Cardiac septum (tissue), 1 donor: ENCODE measurements at places on chromosomes 13 and 19. TPM values are rescaled to one million over a fixed set of nuclear protein-coding genes. Genes with fewer than 3 reads are reported as not detected.

SPRYD7 gene
- total RNA-seq = 13.0 TPM

KCNRG gene
- total RNA-seq = not detected

DNA sequence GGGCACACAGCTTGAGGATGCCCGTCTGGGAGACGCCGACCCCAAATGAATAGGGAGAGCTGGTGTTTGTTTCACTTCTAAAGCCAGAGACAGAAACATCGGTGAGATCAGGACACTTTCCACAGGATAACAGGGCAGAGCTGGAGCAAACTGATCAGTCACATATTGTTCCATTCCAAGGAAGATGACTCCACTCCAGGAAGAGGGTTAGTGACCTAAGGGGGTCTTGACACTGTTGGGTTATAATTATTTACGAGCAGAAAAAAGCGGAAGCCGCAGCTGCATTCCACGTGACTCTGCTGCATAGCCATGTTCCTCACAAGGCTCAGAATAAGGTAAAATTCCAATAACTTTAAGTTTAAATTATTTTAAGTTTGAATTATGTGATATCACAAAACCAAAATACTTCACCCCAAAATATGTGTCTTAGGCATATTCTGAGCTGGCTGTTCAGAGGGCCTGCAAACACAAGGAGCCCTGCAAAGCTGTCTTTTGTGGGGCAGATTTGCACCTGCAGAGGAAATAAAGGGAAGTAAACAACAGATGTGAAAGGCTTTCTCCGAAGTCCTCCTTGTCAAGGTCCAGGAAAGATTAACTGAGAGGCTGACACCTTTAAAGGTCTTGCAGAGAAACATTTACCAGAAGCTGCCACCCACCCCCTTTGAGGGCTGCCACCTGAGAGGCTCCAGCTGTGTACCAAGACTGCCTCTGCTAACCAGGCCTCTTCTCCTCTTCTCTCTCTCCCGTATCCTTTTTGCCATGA, 819.2 kb downstream of the UQCRFS1 start:
- no peak for DNase-seq

ZNF180 gene
- total RNA-seq = 3.7 TPM

DNA sequence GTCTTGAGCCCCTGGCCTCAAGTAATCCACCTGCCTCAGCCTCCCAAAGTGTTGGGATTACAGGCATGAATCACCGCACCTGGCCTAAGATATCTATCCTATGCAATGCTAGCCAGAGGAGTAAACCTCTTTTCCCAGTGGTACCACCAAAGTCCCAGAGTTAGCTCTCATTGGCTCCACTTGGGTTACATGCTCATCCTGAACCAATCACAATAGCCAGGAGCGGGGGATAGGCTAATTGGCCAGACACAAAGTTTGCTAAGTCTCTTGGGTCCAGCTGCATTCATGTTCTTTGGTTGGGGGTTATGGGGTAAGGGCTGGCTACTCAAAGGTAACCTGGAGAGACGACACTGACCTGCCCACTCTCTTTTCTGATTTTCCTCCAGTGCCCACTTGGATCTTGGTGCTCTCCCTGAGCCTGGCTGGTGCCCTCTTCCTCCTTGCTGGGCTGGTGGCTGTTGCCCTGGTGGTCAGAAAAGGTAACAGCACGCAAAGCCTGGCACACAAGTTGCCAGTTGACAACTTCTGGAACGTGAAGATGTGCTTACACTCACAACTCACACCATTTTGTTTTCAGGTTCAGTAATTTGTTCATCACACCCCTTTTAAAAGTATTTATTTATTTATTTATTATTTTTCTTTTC, 7.8 kb downstream of the C19orf38 start:
- no peak for DNase-seq

- DNase-seq = no peak
Observed at GRCh38 chr19:35455616-35456201, 7.7 kb downstream of the FFAR2 start.

CPB2 gene
- total RNA-seq = not detected

GRCh38 chr19:58305932-58306323, 751 bp downstream of the ERVK3-1 start:
- peak; percentile 27 for DNase-seq

SELENOW gene
- 944 TPM for total RNA-seq

DNA sequence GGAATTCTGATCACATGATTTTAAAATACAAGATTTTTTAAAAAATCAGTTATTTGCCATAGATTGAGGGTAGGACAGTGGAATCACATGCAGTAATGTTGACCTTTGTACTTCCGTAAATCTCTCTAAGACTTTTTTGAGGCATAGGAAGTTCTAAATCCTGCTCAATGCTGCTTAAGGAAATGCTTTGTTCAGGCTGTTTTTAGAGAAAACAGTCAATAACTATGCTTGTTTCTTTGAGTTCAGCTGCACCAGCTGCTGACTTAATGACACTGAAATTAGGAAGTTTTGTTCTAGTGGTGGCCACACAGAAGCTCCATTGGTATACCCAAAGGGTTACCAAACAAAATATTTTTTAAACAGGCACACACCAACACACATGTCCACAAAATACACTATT, 60.9 kb downstream of the KLF12 start:
- DNase-seq = no peak

GRCh38 chr13:23268441-23268840, 87.7 kb downstream of the SGCG start:
- no peak for DNase-seq

GRCh38 chr19:2982983-2983350, 5.6 kb downstream of the TLE6 start:
- peak; percentile 89 for DNase-seq

CAMSAP3 gene
- not detected for total RNA-seq

DNA sequence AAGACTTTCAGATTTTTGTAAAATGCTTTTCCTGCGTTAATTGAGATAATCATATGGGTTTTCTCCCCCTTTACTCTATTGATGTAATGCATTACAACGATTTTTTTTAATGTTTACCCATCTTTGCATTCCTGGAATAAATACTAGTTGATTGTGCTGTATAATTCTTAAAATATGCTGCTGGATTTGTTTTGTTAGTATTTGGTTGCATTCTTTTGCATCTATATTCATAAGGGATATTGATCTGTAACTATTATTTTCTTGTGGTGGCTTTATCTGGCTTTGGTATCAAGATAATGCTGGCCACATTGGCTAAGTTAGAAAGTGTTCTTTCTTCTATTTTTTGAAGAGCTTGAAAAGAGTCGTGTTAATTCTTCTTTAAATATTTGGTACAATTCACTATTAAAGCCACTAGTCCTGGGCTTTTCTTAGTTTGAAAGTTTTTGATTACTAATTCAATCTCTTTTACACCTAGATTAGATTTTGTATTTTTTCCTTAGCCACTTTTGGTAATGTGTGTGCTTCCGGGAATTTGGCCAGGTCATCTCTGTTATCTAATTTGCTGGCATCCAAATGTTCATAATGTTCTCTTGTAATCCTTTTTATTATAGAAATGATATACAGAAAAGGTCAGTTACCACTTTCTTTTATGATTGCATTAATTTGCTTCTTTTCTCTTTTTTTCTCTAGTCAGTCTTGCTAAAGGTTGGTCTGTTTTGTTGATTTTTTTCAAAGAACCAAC, 29.8 kb downstream of the KL start:
- DNase-seq = no peak

GRCh38 chr13:42392180-42392579, 120.2 kb downstream of the AKAP11 start:
- no peak for DNase-seq

ANGPTL8 gene
- not detected for total RNA-seq

- DNase-seq = peak; percentile 87
Observed at GRCh38 chr19:13840305-13841085, 36.4 kb upstream of the NANOS3 start.

GRCh38 chr13:95642028-95642621, 2.4 kb downstream of the DZIP1 start:
- peak; percentile 79 for DNase-seq

CCDC122 gene
- 8.9 TPM for total RNA-seq

GRCh38 chr13:95948656-95949055, 104.5 kb downstream of the UGGT2 start:
- no peak for DNase-seq

DNA sequence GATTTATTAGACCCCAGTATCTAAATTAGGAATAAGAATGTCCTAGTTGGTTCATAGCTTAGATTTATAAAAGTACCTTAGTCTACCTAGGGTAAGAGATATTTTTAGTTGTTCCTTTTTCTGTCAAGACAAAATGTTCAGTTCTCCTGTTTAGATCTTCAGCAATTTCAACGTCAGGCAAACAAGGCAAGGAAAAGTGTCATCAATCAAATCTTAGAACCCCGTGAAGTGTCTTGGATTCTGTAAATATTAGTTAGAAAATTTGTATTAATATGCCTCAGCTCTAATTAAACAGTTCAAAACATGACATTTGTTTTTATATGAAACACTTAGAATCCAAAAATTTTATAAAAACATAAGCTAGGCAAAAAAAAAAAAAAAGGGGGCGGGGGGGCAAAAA, 296.6 kb downstream of the PCDH9 start:
- DNase-seq = no peak

DNA sequence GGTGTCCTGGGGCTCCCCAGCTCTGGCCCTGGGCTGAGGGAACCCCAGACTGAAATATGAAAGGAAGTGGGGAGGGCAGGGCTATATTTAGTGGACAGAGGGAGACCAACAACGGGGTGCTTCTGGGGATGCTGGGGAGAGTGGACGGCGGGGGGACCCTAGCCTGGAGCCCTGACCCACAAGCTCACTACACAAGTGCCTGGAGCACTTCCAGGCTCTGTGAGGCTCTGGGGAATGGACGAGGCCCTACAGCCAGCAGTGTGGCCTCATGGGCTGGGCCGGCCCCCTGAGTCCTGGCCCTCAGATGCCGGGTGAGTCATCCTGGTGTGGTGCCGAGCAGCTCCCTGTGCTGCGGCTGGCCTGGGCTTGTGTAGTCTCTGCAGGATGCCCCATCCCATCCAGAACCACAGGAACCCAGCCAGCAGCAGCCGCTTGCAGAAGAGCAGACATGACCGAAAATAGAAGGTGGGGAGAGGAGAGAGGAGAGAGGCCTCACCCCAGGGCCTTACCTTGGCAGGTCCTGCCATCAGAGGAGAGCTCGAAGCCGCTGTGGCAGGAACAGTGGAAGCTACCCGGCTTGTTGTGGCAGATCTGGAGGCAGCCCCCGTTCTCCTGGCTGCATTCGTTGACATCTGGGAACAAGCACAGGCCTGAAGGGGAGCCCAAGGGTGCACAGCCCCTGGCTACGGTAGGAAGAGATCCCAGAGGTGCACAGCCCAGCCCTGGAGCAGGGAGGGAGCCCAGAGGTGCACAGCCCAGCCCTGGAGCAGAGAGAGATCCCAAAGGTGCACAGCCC, 26.1 kb downstream of the GAS6 start:
- peak; percentile 94 for DNase-seq

GSK3A gene
- 39.6 TPM for total RNA-seq

CEACAM21 gene
- total RNA-seq = 0.27 TPM

IL12RB1 gene
- 0.35 TPM for total RNA-seq

TPTE2 gene
- total RNA-seq = not detected

SMAD9 gene
- total RNA-seq = 11.5 TPM

DNA sequence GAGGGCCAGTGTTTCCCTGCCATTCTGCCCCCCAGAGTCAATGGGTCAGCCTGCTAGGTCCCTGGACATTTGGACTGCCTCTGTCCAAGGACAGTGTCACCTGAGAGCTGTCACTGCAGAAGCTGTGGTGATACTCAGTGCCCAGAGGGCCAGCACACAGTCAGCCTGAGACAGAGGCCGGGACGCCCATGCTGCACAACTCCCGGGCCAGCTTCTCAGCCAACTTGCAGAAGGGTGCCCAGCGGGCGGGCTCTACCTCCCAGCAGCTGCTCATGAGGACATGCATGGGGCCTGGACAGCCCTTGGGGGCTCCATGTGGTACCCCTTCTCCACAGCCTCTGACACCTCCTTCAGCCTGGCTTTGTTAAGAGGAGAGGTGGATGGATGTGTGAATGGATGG, 3.8 kb upstream of the RAX2 start:
- DNase-seq = no peak

DNA sequence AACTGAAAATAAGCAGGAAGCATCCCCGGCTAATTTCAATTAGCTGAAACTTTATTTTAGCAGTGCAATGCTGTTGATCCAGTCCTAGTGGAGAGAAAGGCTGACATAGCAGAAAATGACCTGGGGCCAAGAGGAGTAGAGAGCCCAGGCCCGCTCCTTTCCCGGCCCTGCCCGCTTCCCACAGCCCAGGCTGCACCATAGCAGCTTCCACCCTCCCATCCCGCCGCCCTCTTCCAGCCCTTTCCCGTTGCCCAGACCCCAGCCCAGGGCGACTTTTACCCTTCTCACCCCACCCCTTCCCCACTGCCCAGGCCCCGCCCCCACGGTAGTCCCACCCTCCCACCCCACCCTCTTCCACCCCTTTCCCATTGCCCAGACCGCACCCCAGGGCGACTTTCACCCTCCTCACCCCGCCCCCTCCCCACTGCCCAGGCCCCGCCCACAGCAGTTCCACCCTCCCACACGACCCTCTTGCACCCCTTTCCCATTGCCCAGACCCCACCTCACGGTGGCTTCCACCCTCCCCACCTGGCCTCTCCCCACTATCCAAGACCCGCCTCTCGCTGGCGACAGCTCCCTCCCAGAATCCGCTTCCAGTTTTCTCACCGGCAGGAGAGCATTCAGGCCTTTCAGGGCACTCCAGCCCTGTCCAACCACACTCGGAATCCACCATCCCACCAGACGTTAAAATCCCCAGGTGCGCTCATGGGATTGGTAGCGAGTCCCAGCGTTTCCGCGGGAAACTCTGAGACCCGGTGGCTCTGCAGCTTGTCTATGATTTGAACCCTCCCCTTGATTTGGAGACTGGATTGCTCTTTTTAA, 8.3 kb downstream of the ZNF160 start:
- DNase-seq = no peak

ZNF382 gene
- 20.4 TPM for total RNA-seq

DNA sequence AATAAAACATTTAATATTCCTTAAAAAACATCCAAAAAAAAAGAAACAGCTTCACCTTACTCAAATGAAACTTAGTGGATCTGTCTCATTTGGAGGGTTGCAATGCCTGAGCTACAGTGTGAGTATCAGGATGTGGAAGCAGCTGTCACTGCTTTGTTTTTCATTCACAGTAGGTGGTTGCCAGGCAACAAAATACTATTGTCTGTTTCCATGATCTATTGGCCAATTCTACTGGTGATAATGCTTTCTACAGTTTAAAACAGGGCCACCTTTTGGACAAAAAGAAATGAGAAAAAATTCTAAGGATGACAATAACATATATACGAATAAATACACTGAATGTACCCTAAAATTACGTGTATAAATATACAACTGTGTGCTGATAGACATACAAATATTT, 3.0 kb downstream of the ENOX1 start:
- DNase-seq = no peak

DNA sequence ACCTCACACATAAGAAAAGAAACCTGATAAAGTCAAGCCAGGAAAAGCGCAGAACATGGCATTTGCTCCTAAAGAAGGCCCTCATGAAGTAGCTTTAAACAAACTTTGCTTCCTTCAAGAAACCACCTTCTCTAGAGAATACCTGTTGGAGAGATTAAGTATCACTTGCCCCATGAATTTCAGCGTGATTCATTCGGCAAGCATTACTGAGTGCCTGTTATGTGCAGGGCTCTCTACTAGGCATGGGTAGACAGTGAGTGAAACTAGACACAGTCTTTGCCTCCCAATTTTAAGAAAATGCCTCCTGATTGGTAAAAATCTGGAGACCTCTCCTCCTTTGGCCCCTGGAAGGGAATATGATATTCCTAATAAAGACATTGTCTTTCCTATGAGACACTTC, 475.8 kb upstream of the NBEA start:
- DNase-seq = no peak

GRCh38 chr13:113500530-113501265, 10.2 kb upstream of the DCUN1D2 start:
- DNase-seq = no peak

MAP3K10 gene
- 17.6 TPM for total RNA-seq

GRCh38 chr19:31283701-31284100, 65.5 kb downstream of the TSHZ3 start:
- peak; percentile 39 for DNase-seq
